ENCODE measurements at places on chromosomes 6 and 20.

DNA sequence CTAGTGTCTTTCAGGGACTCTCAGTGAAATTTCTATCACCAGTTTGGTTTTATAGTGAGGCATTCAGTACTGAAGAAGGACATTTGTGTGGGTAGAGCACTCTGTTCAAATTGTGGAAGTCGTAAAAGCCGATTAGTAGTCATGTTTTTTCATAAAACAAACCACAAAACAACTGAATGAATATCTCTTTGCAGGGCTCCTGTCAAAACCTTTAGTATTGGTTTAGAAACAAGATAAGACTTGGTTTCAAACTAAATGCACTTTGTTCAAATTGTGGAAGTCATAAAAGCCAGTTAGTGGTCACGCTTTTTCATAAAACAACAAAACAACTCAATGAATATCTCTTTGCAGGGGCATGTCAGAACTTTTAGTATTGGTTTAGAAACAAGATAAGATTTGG is 23.8 kb downstream of the ADGRF4 start:
- no peak for DNase-seq

- DNase-seq, result peak; percentile 80
Observed at GRCh38 chr20:7505152-7505834, 435.0 kb downstream of the HAO1 start.

GRCh38 chr6:27422651-27423332 is 34.2 kb downstream of the ZNF391 start:
- no peak for DNase-seq

- DNase-seq, result no peak
Observed at GRCh38 chr6:10558565-10558964, 37.4 kb downstream of the GCNT2 start.

DNA sequence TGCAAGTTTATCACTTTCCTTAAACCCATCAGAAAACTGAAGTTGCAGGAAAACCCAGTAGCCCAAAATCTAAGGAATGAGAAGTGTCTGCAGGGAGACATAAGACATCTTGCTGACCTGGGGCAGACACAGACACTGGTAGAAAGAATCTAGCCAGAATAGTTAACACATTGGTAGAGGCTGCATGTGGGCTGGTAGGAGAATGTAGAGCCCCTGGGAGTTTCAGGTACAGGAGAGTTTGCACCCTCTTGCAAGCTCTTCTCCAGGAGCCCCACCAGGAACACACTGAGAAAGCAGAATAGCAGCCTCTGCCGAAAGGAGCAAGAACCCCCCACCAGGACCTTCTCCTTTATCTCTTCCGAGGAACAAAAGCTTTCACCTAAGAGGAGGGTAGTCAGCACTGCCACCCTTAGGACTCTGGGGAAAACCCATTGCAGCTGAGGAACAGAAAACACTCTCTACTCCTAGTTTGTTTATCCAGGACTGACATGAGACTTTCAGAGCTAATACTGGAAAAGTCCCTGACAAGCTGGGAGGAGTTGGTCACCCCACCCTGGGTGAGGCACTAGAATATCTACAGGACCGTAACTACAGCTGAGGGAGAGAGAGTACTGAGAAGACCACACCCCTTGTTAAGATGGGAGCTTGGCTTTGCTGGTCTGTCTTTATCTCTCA is 10.5 kb upstream of the OGFRL1 start:
- no peak for DNase-seq

DNA sequence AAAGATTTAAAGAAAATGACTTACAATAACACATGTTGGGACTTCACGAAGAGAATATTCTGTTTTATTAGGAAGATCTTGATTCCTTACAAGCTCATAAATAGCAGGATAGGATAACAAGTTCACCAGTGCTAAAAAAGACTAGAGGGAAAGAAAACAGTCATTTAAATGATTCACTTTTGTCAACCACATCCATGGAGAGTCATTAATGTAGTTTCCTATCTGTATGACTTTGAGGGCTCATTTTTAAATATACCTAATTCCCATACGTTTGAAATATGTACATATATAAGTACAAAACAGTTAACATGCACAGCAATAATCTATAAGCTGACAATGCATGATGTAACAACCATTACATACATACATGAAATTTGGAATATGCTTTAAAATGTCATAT is 111.1 kb downstream of the TBC1D32 start:
- no peak for DNase-seq

GRCh38 chr6:36418558-36418957 is 24.1 kb downstream of the PXT1 start:
- DNase-seq, result no peak

DNA sequence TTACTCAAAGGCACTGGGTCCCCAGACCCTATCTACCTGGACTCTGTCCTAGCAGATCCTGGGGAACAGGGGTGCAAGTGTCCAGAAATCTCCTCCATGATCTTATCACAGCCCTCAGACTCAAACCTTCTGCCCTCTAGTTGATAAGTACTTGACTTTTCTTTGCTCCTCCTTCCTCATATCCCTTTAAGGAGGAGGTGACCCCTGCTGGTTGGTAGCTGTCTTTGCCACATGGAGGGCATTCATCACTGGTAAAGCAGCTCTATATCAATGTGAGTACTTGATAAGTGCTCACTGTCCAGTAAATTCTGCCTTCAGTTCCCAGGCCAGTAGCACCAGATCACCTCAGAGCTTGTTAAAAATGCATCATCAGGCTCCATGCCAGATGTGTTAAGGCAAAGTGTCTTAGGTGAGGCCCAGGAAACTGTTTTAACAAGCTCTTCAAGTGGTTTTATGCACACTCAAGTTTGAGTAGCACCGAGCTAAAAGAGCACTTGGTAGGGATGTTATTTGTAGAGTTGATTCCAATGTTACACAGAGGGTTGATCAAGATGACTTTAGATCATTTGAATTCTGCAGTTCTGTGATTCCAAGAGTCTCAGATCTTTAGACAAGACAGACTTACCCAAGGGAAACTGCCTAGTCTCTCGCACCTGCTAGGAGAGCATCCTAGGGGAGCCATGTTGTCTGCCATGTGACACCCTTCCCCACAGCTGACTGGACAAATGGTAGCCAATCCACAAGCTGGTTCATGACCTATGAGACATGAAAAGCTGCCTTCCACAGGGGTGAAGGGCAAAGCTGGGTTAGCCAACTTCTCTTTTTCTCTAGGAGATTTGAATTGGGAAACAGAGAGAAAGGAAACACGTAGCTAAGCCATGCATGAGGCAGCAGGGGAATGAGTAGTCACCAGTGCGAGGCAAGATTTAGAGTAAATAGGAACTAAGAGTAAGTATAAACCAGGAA is 18.6 kb downstream of the TREML2 start:
- peak; percentile 90 for DNase-seq

DNA sequence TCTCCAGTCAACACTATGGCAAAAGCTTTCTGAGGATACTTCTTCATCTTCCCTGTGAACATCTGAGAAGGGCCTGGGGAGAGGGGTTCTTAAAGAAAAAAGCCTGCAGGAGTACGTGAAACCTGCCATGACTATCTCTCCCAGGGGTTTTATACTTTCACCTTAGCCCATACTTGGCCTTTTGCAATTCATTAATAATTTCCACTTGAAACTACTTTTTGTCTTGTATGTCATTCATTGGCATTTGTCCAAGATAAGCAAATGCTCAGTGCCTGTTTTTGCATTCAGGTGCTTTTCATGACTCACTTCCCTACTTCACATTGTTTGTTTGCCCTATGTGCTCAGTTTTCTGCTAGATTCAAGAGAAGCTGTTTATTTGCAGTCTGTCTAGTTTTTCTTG is 580.3 kb upstream of the GJE1 start:
- no peak for DNase-seq

- no peak for DNase-seq
Observed at GRCh38 chr20:61161726-61162390, 90.2 kb upstream of the CDH4 start.

DNA sequence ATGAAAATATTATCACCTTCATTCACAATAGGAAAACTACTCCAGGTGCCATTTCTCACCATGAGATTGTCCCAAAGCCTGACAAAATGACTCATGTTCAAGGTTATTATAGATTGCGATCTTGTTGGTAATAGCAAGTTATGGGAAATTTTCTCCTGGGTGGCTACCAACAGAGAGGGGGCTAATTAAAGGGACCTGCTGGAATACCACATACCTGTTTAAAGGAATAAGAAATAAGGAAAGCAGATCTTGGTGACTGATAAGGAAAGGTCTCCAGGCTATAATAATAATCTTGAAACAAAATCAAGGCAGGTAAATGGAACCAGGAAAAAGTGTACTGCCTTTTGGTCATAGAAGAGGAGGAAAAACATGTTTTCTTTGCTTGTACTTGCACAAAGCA is 1.4 kb downstream of the SLC52A3 start:
- no peak for DNase-seq

GRCh38 chr20:4152696-4153235 is 137.4 kb upstream of the RNF24 start:
- DNase-seq, result no peak

DNA sequence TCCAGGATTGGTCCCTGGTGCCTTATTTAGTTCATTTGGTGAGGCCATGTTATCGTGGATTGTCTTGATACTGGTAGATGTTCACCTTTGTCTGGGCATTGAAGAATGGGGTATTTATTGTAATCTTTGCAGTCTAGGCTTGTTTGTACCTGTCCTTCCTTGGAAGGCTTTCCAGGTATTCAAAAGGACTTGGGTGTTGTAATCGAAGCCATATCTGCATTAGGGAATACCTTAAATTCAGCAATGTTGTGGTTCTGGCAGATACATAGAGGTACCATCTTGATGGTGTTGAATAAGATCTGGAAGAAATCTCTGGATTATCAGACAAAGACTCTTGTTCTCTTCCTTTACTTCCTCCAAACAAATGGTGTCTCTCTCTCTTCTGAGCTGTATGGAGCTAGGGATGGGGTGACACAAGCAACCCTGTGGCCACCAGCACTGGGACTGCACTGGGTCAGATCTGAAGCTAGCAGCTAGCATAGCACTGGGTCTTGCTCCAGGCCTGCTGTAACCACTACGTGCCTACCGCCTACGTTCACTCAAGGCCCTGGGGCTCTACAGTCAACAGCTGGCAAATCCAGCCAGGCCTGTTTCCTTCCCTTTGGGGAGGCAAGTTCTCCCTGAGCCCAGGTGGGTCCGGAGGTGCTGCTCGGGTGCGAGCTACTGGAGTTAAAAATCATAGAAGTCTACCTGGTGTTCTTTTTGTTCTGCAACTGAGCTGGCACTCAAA is 261.1 kb upstream of the CITED2 start:
- DNase-seq, result no peak
